ENCODE measurements at places on chromosomes 3 and 15. TPM values are rescaled to one million over a fixed set of nuclear protein-coding genes. Genes with fewer than 3 reads are reported as not detected.

- DNase-seq: no peak
Measured at GRCh38 chr3:27507111-27507510, 22.9 kb upstream of the SLC4A7 start.

DNA sequence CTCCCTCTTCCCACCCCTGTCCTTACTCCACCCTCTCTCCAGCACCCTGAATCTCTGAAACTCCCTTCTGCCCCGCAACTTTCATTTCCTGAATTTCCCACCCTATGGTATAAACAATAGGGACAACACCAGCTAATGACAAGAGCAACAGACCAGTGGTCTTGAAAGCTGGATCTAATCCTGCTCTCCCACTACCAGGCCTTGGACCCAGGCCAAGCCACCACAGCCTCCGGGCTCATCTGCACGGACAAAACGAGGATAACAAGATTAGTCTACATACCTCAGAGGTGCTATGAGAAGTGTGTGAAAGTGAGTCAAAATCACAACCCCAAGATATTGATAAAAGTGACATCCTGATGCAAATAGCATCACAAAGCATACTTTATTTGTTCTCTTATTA is 128.6 kb downstream of the ERC2 start:
- DNase-seq: no peak

GRCh38 chr3:49198161-49198560 is 26.8 kb downstream of the KLHDC8B start:
- no peak for DNase-seq

GRCh38 chr15:70214941-70215635 is 117.4 kb upstream of the TLE3 start:
- DNase-seq: no peak

GRCh38 chr3:142298626-142299025 is 73.2 kb upstream of the GK5 start:
- no peak for DNase-seq

- no peak for DNase-seq
Measured at GRCh38 chr3:122745369-122746021, 48.1 kb downstream of the HSPBAP1 start.

The ISLR2 gene
- total RNA-seq: 3.9 TPM

The CAND2 gene
- 133 TPM for total RNA-seq

Measured in gastrocnemius medialis (tissue), 4 donors.